ENCODE measurements at places on chromosomes 5 and 9.
A peak's percentile ranks its signal among the peaks of the same experiment; 100 is the strongest.

- no peak for DNase-seq
Observed at GRCh38 chr9:95498641-95499040, 18.1 kb downstream of the PTCH1 start.

DNA sequence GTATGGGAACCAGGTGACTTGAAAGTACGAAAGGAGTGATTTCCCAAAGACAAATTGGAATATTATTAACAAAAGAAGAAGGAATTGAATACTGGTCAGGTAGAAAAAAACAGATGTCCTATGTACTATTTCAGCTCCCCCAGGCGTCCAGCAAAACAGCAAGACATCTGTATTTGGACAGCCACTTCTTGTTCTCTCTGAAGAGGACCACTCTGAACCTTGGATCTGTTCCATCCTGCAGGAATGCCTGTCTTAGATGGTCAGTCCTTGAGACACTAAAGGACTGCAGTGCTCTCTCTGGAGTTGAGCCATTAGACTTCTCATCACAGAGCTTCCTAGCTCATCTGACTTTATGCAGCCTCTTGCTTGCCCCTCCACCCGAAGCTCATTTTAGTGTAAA, 74.4 kb upstream of the RARS1 start:
- DNase-seq, result no peak

DNA sequence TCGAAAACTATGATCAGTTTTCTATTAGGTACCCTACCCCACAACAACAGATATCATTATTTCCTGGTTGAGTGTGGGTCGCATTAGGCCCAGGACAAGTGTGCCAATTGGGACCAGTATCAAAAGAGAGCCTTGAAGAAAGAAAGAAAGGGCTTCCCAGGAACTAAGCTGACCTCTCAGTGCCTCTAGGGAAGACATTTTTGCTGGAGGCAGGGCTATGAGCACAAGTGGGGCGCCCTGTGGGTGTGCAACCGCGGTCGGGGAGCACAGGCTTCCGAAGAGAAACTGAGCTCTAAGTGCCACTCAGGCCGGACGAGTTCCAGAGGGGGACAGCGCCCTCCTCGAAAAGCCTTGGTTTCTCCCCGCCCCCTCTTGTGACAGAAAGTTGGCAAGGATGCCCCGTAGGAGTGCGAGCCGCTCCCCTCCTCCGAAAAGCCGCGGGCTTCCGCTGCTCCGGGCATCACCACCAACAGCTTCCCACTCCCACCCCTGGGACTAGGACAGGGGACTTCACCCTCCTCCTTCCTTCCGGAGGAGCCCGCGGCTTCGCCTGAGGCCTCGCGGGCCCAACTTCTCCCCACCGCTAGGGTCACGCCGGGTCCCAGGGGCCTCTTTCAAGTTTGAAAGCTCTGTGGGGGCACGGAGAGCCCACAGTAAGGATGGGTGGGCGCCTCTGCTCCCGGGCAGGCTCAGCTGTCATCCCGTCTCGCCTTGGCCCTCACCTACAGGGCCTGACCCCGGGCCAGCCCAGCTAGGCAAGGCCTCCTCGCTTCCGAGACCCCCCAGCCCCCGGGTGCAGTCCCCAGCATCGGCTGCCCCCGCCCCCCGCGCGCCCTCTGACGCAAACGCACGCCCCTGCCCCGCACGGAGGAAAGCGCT, 2.0 kb downstream of the NR2F1-AS1 start:
- DNase-seq, result no peak

- no peak for DNase-seq
Observed at GRCh38 chr9:120730654-120731514, 16.6 kb upstream of the MEGF9 start.

DNA sequence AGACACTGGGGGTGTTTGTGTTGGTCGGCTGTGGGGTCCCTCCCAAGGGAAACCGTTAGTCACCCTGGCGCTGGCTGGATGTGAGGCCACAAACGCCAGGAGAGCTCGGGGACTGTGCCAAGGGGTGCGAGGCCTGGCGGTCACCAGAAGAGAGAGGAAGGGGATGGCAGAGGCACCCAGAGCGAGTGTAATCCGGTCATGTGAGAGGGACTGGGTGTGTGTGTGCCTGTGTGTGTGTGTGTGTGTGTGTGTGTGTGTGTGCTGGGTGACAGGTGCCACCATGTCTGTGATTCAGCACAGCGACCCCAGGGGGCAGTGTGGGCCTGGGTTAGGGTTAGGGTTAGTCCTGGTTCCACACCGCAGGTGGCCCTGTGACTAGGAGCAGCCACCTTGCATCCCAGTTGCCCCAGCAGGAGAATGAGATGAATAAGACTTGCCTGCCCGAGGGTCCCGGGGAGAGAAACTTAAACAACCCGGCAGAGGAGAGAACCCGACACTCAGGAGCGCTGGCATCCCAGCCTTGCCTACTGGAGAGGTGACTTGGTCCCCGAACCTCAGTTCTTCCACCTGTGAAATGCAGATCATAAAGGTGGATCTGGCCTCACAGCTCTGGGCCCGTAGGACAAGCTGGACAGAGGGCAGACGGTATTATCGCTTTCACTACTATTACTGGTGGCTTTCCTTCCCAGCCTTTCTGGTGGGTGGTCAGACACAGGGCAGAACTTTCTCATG, 1.4 kb upstream of the ADAMTSL2 start:
- peak; percentile 56 for DNase-seq

DNA sequence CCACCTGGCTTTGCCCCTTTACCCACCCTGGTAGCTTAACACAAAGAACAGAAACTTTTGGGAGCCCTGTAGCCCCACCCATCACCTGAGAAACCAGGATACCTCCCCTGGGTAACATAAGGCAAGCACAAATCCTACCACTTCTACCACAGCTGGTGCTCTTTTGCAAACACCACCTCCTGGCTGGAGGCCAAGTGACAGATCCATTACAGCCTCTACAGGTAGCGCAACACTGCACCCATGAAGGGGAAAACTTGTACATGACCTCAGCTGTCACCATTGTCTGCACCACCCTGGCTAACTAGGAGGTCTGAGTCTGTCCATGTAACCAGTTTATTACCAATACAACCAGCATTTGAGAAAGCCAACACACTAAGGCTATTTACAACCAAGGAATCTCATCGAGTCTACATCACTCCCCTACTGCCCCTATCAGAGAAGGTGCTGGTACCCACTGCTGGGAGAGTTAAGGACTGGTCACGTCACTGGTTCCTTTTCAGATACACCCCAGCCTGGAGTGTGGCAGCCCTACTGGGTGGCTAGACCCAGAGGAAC, 128.6 kb downstream of the PJA2 start:
- DNase-seq, result peak; percentile 50

GRCh38 chr5:172877466-172878260, 43.6 kb downstream of the ERGIC1 start:
- DNase-seq, result no peak

DNA sequence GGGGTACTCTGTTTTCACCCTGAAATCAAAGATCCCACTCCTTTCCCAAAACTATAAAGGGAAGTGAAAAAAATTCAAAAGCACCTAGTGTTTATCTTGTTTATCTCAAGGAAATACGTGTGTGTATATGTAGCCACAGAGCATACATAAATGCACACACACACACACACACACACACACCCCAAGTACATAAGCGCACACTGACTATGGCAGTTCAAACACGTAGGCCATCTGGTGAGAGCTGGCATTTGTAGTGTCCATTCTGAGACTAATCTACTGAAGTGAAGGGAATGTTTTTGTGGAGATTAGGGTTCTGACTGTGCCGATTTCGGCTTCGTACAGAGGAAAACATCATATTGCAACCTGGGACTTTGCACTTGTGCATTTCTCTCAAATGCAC, 451.7 kb downstream of the BNC2 start:
- no peak for DNase-seq

DNA sequence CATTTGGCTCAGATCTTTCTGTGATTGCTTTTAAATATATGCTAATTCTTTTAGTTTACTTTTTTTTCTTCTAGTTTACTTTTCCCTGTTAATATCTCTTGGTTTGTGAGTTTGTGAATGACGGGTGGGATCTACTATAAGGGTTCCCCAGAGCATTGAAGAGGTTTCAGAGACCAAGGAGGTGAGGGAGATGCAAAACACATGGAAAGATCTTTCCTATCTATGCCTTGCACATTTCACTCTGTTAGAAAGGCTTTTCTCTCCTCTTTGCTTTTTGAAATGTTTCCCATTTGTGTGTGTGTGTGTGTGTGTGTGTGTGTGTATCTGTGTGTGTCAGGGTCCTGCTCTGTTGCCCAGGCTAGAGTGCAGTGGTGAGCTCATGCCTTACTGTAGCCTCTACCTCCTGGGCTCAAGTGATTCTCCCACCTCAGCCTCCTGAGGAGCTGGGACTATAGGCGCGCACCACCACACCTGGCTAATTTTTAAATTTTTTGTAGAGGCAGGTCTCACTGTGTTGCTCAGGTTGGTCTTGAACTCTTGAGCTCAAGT, 50.7 kb downstream of the CNTLN start:
- DNase-seq, result no peak

- DNase-seq, result no peak
Observed at GRCh38 chr5:102996011-102996575, 123.8 kb downstream of the GIN1 start.

GRCh38 chr9:10366171-10366779, 246.5 kb downstream of the PTPRD start:
- DNase-seq, result peak; percentile 6

DNA sequence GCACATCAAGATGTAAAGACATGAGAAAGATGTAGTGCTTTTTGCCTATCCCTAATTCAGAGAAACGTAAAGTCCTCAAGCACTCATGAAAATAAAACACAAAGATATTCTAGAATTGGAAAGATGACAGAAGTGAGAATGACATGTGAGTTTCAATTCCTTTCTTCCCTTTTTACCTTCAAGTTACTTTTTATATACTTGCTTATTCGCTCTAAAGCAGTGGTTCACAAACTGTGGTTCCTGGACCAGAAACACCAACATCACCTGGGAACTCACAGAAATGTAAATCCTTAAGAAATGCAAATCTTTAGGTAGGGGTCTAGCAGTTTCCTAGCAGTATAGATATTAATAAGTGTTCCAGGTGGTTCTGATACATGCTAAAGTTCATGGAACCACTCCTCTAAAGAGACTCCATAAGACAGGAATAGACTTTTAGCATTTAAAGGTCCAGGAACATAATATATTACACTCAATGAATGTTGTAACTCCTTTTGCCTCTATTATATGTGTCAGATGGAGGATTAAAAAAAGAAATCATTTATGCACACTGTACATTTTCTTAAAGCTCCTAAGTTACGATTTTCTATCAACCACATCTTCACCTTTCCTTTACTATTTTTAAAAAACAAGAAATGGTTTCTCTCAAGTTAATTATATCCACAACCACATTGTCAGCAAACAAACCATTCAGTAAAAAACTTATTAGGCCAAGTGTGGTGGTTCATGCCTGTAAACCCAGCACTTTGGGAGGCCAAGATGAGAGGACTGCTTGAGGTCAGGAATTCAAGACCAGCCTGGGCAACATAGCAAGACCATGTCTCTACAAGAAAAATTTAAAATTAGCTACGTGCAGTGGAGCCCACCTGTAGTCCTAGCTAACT, 39.9 kb downstream of the ERP44 start:
- no peak for DNase-seq

DNA sequence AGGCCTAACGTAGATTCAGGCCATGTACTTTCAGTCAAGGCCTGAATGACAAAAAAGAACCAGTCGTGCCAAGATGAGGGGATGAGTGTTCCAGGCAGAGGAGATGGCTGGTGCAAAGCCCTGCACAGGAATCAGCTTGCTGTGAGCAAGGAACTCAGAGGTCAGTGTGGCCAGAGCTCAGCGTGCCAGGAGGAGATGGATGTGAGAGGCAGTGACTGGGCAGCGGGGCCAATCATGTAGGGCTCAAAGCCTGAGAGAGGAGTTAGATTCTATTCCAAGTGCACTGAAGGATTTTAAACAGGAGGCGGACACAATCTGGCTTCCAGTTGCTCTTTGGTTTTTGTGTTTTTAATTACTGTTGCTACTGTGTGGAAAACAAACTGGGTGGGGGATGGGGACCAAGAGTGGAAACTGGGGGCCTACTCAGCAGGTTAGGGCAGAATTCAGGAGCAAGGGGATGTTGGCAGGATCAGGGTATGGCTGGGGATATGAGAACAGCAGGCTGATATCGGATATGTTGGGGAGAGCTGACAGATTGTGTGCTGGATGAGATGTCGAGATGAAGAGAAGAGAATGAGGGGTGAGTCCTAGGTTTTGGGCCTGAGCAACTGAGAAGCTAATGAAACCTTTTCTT, 64.3 kb downstream of the ANGPTL2 start:
- DNase-seq, result no peak

- DNase-seq, result no peak
Observed at GRCh38 chr9:98020476-98021145, 35.9 kb upstream of the NANS start.

- DNase-seq, result no peak
Observed at GRCh38 chr5:137872466-137872865, 4.8 kb downstream of the MYOT start.

DNA sequence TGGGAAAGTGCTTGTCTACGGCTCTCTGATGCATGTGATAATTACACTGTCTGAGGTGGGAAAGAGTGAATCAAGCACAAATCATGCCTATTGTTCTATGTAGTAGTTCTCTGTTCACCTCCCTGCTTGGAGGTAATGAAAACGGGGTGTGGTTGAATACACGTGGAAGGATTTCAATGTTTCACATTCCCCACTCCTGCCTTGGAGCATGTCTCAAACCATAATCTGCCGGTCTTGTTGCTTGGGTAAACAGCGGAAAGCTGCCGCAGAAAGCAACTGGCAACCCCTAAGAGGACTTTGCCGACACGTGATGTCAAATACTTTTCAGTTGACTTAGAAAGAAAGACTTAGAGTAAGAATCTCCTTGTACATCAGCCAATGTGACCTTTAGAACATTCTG, 63.5 kb upstream of the MOCS2 start:
- DNase-seq, result no peak

DNA sequence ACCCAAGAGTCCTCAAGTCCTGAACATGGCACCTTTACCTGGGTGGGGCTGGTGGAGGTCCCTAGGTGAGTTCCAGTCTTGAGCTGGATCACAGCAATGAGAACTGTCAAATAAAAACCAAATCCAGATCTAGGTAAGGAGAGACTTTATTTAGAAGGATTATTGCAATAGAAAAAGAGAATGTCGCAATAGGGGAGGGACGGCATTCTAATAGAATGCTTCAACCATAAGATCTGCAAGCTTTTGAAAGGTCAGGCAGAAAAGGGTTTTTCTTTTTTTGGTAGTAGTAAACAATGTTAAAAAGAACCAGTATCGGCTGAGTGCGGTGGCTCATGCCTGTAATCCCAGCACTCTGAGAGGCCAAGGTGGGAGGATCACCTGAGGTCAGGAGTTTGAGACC, 5.2 kb upstream of the GCNT1 start:
- no peak for DNase-seq

- no peak for DNase-seq
Observed at GRCh38 chr9:94931036-94931633, 204.6 kb downstream of the AOPEP start.

- no peak for DNase-seq
Observed at GRCh38 chr5:50301756-50302155, 139.3 kb downstream of the EMB start.

GRCh38 chr5:138702166-138703077, 50.8 kb upstream of the CTNNA1 start:
- no peak for DNase-seq

GRCh38 chr9:18707489-18708205, 233.7 kb downstream of the ADAMTSL1 start:
- DNase-seq, result no peak

Measured in NCI-H2107 (cell line).